ENCODE measurements at places on chromosomes 4 and X.

- DNase-seq, result no peak
Observed at GRCh38 chr4:94933799-94934198, 176.0 kb downstream of the BMPR1B start.

- DNase-seq, result no peak
Observed at GRCh38 chrX:122418758-122419157, 765.3 kb upstream of the GRIA3 start.

GRCh38 chr4:146488495-146489174 lies 33.1 kb downstream of the SLC10A7 start:
- no peak for DNase-seq

- DNase-seq, result no peak
Observed at GRCh38 chr4:141121768-141122454, 11.4 kb downstream of the RNF150 start.

DNA sequence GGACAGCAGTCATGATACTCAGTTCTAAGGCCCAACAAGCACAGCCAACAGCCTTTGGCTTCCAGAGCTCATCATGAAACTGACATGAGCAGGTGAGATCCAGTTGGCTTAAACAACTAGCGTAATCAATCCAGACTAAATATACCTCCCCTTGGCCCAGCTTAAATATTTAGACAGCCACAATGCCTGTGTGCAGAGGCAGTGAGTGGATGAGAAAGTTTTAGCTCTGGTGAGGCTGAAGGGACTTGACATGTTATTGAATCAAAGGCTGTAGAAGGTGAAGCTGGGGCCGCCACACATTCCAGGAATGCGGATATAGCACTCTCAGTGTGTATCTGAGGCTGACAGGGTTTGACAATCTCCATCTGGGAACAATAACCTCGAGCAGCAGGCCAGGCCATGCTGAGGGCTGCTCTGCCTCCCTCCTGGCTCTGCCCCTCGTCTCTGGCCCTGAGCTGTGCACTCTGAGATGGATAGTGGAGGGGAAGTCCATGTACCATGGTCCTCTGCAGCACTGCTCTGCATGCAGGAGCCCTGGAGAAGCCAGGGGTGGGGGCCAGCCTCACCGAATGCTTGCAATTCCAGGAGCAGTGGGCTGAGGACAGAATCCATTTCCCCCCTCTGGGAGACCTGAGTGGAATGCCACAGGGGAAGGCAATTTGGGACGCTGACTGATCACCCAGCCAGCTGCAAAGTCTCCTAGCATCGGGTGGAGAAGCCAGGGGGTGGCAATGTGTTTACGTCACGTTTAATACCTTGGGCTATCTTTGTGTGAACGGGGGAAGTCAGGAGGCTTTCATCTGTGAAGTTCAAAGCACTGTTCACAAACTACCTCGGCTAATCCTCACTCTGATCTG lies 37.3 kb upstream of the RASL11B start:
- DNase-seq, result no peak

DNA sequence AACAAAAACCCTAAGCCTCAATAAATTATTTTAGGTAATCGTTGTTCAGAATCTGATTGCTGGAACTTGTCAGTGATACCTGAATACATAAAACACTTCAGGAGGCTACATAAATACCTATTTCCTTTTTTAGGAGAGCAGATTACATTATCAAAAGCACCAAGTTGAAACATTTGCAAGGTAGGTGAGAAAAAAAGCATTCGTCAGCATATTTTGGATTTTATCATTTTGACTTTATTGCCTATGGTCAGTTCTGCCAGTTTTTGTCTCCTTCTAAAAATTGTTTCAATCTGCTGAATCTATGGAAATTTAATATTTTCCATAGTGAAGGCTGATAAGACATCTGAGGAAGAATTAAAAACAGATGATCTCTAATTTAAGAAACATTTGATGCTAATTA lies 16.5 kb upstream of the MAD2L1 start:
- DNase-seq, result no peak

DNA sequence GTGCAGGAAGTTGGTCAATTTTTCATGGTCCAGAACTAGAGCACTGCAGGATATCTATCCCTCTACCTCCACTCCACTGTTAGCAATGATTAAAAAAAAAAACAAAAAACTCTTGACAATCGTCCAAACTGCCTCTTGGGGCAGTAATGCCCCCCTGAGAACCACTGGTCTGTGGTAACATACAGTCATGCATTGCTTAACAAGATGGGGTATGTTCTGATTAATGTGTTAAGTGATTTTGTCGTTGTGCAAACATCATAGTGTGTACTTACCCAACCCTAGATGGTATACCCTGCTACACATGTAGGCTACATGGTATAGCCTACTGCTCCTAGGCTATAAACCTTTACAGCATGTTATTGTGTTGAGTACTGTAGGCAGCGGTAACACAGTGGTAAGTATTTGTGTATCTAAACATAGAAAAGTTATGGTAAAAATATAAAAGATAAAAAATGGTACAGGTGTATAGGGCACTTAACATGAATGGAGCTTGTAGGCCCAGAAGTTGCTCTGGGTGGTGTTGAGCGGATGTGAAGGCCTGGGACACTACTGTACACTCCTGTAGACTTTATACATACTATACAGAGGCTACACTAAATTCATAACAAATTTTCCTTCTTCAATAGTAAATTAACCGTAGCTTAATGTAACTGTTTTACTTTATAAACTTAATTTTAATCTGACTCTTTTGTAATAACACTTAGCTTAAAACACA lies 34.1 kb downstream of the ART3 start:
- no peak for DNase-seq

DNA sequence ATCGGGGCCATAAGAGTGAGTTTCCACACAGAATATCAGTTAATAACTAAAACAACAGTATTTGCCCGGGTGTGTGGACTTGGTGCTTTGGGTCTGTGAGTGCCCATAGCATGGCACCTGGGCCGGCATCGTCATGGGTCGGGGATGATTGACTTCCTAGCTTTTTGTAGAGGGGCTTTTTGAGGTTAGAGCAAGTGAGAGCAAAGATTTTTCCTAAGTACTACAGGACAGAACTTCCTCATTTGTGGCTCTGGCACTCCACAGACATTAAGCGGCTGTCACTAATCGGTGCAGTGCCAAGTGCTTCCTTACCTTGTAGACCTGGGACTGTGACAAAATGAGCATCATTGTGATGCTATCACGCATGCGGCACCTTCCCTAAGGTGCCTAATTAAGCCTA lies 81.0 kb downstream of the SHROOM2 start:
- DNase-seq, result no peak
